ENCODE measurements at places on chromosomes 16 and 17.
A peak's percentile ranks its signal among the peaks of the same experiment; 100 is the strongest.

DNA sequence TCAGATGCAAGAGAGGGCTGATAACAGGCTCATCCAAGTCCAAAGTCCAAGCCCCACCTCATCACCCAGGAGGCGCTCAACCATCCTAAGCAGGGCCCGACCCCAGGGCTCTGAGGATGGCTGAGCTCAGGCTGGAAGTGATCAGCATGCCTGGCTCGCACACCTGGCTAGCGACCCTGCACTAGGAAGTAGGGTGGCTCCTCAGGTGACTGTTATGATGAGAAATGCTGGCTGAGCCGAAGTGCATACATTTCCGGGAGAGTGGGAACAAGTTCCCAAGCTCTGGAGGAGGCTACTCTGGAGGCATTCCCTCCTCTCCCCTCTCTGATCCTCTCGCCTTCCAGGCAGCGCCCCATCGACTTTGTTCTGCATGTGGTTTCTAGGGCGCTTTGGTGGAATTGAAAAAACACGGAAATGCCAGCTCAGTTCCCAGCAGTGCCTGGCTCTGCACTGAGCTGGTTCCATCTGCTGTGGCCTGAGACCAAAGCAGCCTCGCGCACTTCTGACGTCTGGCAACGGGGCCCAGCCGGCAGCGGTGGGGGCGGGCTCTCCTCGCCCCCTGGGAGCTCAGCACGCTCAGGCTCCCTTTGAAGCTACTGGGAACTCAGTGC is 130.3 kb downstream of the IRF8 start:
- no peak for DNase-seq

DNA sequence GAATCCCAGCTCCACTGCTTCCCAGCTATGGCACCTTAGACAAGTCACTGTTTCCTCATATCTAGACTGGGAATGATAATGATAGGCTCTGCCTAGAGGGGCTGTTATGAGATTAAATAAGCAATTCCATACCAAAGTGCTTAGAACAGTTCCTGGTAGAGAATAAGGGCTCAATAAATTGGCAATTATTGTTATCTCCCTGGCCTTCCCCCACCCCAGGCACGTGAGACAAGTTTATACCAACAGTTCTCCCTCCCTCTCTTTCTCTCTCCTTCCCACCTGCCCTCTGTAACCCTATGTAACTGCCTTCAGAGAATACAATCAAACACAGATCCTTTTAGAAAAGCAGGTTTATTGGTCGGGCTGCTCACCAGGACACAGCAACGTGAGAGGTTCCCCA is 13.9 kb upstream of the STAT3 start:
- DNase-seq, result no peak

- no peak for DNase-seq
These were observed 4.4 kb downstream of the COPRS start for GRCh38 chr17:31854672-31855071.

GRCh38 chr17:78230996-78231935 is at the start of gene TMEM235:
TMEM235 (plus strand) TSS chr17:78231631; CDS start chr17:78232024, 393 bp downstream.
- DNase-seq, result no peak

DNA sequence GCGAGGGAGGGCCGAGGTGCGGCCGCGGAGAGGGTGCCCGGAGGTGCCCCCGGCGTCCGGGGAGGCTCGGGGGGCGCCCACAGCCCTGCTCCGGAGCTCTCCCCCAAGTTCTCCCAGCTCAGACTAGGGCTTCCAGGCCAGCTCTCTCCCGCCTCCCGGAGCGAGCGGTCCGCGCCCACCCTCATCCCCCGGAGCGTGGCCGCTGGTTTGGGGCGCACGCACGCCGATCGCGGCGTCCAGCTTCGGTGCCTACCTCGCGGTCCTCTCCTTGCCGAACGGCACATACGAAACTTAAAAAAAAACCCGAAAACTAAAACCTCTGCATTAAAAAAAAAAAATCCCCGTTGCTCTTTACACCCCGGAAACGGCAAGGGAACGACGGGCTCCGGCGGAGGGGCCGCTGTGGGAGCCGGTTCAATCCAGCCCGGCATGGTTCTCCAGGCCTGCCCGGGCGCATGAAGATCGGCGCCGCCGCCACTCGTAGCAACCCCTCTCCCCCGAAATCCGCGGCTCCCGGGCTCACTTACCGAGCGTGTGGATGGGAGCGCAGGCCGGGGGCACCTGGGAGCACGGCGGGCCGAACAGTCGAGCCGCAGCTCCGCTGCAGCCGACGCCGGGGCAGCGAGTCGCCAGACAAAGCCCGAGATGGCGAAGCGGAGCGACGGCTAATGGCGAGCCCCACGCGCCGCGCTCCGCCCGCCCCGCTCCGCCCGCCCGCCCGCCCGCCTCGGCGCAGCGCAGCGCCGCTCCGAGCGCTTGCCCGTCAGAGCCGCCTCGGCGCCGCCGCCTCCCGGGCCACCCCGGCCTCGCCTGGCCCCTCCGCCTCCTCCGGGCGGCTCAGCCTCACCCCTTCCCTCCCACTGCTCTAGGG is 973 bp upstream of the UBTF start:
- no peak for DNase-seq

- no peak for DNase-seq
These were observed 32.1 kb upstream of the SMURF2 start for GRCh38 chr17:64694207-64694606.

DNA sequence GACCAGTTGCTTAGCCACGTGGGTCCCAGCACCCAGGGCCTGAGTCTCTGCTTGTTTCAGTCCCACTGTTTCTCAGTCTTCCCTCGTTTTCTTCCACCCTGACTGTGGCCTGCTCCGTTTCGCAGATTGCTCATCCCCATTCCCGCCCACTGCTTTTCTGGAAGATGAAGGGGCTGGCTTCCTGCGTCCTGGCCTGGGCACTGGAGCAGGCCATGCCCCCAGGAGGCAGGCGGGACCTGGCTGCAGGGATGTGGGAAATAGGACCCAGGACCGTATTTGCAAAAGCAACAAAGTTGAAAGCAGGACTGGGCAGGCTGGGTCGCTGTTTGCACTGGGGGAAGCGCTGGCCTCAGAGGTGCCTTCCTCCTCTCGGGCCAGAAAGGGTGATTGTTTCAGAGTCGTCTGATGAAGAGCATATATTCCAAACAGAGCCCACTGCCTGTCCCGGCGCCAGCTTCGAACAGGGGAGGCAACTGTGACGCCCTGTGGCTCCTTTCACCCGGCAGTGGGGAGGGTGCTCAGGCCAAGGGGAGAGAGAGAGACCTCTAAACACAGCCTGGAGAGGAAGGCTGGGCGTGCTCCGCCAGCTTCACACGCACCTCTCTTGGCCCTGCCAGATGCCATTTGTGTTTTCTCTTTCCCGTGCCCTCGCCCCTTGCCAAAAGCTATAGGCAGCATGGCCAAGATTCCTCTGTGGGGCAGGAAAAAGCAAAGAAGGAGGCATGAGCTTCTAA is 108.6 kb downstream of the CMIP start:
- DNase-seq, result no peak

GRCh38 chr17:34671191-34671590 is 91.8 kb downstream of the TMEM132E start:
- no peak for DNase-seq

DNA sequence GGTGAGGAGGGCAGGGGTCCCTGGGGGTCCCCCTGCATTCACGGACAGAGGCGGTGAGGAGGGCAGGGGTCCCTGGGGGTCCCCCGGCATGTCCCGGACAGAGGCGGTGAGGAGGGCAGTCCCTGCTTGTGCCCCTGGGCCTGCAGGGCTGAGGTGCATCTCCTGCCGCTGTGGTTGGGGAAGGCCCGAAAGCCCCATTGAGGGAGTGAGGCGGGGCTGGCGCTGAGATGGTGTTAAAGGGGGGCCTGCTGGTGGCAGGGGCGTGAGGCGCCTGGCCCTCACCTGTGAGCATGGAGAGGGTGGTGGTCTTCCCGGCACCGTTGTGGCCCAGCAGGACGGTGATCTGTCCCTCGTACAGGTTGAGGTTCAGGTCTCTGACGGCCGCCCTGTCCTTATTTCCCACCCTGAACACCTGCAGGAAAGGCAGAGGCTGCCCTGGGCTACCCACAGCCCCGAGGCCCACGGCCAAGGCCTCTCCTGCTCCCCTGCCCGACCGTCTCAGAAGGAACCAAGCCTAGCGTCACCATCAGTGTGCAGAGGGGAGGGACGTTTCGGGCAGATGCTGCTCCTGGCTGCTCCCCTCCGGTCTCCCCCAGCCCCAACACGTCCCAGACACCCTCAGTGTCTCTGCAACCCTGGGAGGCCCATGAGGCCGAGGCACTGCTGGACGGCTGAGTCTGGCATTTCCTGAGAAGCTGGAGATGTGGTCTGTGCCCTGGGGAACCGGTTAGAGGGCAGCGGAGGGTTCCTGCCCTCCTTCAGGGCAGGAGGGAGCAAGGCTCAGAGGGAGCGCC is 31.4 kb upstream of the RNPS1 start:
- DNase-seq, result no peak

DNA sequence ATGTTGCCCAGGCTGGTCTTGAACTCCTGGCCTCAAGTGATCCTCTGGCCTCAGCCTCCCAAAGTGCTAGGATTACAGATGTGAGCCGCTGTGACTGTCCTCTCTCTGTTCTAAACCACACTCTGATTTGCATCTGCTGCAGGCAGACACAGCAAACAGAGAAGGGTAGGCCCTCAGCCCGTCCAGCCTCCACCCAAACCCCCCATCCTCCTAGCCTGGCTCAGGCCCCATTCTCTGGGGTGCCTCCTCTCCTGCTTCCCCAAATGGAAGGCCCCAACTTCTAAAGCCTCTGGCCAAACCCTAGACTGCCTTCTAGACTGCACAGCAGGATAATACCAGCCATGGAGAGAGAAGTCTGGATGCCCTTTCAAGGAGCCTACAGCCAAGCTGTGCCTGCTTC is 4.1 kb upstream of the GFAP start:
- DNase-seq, result no peak

DNA sequence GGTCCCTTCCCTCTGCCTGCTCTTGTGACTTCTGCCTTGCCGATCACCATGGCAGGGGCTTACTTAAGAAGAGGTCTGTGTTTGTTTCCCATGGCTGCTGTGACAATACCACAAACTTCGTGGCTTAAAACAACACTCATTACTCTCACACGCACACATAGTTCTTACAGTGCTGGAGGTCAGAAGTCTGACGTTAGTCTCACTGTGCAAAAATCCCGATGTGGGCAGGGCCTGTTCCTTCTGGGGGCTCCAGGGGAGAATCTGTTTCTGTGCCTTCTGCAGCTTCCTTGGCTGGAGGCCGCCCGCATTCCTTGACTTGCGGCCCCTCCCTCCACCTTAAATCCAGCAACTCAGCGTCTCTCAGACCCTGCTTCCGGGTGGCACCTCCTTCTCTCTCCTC is 249.2 kb upstream of the GSE1 start:
- peak; percentile 95 for DNase-seq

GRCh38 chr17:56779322-56779721 is 54.4 kb downstream of the C17orf67 start:
- DNase-seq, result no peak

- no peak for DNase-seq
These were observed 1.9 kb downstream of the KRTAP4-8 start for GRCh38 chr17:41096055-41096454.

DNA sequence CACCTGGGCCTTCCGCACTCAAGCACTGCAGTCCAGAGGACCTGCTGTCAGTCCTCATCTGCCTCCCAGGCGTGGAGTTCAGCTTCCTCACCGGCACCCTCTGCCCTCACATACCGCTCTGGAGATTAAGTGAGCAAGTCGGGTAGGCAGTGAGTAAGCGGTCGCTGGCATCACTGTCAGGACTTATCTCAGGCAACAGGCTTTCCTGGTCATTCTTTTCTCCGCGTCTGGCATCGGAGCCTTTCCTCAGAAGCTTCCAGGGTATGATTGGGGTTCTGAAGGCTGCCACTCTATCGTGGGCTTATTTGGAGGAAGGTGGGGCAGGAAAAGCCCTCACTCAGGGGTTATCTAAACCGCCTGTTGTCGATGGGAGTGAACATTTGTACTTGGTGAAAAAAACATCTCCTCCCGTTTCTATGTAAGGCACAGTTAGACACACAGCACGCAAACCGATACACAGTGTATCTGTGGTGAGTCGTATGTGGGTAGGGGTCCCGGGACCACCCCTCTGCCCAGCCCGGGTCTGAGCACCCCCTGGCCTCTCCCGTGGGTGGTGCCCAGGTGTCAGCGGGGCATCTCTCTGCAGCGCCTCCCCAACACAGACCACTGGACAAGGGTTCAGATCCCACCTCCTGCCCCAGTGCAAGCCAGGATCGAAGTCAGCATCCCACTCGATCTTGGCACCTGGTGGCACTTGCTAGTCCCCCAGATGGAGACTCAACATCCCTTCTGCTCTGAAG is 92.5 kb upstream of the PLCG2 start:
- no peak for DNase-seq

DNA sequence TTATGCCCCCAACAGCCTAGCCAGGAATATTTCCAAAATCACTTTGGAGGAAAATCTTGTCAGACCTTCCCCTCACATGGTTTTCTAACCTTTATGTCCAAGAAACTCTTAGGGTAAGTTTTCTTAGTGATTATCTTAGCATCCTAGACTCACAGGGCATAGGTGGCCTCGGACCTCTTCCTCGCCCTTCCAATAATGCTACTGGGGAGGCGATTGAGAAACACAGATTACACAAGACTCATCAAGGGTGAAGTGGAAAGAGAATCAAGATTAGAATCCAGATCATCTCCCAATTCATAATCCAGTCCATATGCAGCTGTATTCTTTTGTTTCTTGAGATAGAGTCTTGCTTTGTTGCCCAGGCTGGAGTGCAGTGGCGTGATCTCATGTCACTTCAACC is 358.4 kb upstream of the CDH5 start:
- DNase-seq, result no peak

DNA sequence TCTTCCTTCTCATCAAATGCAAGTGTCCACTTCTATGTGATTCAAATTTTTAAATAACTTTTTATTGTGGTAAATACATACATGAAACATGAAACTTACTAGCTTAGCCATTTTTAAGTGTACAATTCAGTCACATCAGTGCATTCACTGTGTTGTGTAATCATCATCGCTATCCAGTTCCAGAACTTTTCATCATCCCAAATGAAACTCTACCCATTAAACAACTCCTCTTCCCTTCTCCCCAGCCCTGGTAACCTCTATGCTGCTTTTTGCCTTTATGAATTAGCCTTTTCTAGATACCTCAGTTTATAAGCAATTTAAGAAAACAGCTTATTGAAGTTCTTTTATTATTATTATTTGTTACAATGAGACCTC is 41.1 kb upstream of the IL34 start:
- DNase-seq, result no peak

DNA sequence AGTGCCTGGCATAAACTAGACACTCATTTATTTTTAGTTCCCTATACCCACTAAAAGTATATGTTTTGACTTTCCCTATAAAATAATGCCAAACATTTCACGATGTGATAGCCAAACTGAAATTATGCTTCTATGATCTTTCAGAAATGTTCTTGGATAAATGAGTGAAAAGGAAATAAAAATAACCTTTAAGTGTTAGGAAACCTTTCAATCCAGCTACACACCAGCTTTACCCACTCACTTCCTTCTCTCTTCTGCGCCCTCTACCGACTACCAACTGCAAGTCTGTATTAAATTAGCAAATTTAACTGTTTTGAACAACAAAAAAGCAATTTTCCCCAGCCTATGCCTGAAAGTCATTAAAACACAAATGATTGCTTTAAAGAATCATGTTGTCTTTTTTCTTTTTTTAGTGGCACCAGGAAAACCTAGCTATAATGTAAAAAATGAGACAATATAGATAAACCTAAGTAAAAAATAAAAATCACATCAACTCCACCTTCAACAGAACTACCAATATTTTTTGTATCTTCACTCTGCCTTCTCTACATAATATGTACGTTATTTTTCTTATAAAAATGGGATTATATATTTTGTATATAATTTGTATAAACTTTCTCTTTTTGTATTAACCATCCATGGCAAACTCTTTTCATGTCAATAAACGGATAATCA is 13.2 kb upstream of the TMEM100 start:
- DNase-seq, result no peak

Measured in AG09309 (cell line).